ENCODE measurements at places on chromosomes 12 and 14.

GRCh38 chr12:67885375-67886169, 103.7 kb upstream of the IFNG-AS1 start:
- no peak for DNase-seq

GRCh38 chr12:107929436-107929835, 154.9 kb downstream of the ASCL4 start:
- DNase-seq = no peak

DNA sequence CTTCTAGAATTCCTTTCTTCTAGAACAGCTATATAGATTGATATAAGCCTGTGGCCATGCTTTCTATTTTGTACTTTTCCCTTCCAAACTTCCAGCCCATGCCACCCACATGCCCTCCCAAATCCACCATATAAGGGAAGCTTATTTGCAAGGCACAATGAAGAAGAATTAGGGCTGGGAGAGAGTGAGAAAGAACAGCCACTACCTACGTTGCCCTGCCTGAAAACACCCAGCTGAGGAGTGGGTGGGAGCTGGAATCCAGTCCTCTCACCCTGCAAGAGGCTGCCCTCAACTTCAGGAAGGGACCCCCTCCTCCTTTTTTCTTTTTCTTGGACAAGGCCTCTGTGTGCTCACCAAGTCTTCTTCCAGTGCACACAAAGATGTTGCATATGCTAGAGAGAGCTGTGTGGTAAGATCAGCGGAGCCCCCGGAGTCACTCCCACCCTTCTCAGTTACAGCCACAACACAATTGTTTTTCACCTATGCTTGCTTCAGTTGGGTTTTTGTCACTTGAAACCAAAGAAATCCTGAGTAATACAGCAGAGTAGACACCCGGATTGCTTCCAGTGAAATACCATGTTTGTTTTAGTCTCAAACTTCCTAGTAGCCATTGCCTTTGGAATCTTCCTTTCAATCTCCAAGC, 38.8 kb downstream of the CDKL1 start:
- no peak for DNase-seq

- DNase-seq = no peak
Observed at GRCh38 chr14:20732979-20733635, 12.6 kb upstream of the EDDM3A start.

GRCh38 chr12:62103748-62104147, 156.5 kb upstream of the USP15 start:
- no peak for DNase-seq

DNA sequence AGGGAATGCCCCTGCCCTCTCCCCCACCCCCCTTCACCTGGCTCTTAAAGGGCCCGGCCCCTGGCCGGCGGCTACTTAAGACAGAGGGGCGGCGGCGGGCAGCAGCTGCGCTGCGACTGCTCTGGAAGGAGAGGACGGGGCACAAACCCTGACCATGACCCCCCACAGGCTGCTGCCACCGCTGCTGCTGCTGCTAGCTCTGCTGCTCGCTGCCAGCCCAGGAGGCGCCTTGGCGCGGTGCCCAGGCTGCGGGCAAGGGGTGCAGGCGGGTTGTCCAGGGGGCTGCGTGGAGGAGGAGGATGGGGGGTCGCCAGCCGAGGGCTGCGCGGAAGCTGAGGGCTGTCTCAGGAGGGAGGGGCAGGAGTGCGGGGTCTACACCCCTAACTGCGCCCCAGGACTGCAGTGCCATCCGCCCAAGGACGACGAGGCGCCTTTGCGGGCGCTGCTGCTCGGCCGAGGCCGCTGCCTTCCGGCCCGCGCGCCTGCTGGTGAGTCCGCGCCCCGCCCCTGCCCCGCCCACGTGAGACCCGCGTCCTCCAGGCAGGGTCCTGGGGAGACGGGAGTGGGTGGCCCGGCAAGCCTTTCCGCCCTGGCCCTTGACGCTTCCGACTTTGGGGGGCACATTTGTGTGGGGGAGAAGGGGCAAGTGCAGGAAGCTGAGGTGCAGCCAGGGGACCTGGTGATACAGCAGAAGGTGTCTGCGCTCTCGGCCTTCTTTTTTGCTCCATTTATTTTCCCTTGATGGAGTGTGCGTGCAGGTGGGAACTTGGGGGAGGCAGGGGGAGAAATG, at the start of gene IGFBP6:
Gene IGFBP6, plus strand, starts transcription at position 104 of the 790 bp plus-strand sequence. Its CDS starts 51 bp downstream, at position 155.
- no peak for DNase-seq

DNA sequence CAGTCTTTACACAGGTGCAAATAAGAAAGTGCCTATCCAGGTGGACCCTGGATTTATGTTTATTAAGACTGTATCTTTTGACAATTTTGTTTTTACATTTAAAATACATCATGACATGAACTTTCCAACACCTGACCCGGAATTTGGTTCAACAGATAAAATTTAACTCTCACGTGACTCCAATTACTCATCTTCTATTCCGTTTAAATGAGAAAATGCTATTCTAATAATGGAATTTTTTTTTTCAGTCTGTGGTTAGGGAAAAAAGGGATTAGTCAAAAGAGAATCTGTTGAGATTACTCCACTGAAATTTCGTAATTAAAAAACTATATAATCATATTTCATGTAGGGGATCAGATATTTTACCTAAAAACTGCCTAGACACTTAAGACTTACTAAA, 11.1 kb downstream of the VPS37B start:
- no peak for DNase-seq

GRCh38 chr14:37924622-37925021, 283.1 kb upstream of the SSTR1 start:
- DNase-seq = no peak

GRCh38 chr12:20492251-20492760, 124.0 kb downstream of the PDE3A start:
- no peak for DNase-seq

GRCh38 chr14:69325086-69325485, 65.1 kb downstream of the GALNT16 start:
- no peak for DNase-seq

DNA sequence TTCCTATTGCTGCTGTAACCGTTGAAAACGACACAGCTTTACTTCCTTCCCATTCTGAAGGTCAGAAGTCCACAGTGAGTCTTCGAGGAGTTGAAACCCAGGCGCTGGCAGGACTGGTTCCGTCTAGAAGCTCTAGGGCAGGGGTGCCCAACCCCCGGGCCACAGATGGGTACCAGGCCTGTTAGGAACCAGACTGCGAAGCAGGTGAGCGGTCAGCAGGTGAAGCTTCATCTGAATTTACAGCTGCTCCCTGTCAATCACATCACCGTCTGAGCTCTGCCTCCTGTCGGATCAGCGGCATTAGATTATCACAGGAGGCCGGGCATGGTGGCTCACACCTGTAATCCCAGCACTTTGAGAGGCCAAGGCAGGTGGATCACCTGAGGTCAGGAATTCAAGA, 12.6 kb upstream of the SFSWAP start:
- no peak for DNase-seq

DNA sequence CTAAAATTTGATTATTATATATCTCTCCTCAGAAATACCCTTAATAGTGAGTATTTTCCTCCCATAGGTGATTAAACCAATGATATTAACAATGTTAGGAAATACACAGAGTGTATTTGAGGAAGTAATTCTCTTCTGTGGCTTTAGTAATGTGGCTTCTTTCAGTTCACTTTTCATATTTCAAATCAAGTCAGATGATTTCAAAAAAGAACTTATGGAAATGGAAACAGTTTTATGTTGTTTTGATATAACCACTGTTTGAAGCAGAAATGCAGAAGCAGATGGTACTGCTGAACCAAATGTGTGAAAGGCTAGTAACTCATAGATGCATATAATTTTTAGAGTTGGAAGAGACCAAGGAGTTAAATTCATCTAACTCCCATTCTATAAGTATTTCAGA, 1.9 kb upstream of the GPR33 start:
- DNase-seq = no peak

- no peak for DNase-seq
Observed at GRCh38 chr14:74897642-74898041, 15.9 kb downstream of the DLST start.

- DNase-seq = no peak
Observed at GRCh38 chr12:81081726-81082125, 3.8 kb downstream of the ACSS3 start.

- DNase-seq = no peak
Observed at GRCh38 chr12:113933201-113933786, 32.8 kb downstream of the RBM19 start.

- DNase-seq = no peak
Observed at GRCh38 chr14:50026396-50026795, 90.0 kb downstream of the VCPKMT start.

- no peak for DNase-seq
Observed at GRCh38 chr12:19312637-19313036, 126.7 kb upstream of the AEBP2 start.

DNA sequence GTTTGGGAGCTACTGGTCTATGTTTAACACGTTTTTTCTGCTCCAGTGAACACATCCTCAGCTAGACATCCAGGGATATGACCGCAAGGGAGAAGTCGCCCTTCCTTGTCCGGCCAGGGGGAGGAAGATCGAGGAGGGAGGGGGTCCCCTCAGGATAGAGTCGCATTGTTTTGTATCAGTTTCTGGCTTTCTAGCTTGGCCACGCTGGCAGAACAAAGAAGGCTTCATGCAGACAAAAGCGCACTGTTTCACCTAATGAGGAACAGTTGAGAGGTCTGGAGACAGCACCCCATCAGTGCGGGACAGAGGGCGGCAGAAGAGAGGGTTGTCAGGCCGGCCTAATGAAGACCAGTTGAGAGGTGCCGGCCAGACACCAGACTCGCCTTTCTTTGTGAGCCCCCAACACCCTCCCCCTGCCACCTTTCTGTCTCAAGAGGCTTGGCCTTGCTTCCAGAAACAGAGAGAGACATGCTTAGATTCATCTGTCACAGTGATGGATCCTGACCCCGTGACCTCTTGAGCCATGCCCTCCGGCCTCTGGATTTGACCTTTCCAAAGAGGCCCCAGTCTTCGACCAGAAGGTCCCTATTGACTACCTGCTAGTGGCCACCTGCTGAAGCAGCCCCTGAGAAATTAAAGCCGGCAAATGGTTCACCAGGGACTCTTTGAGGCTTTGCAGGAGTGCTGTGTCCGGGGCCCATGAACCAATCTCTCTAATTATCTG, 254.7 kb upstream of the TBX3 start:
- no peak for DNase-seq

DNA sequence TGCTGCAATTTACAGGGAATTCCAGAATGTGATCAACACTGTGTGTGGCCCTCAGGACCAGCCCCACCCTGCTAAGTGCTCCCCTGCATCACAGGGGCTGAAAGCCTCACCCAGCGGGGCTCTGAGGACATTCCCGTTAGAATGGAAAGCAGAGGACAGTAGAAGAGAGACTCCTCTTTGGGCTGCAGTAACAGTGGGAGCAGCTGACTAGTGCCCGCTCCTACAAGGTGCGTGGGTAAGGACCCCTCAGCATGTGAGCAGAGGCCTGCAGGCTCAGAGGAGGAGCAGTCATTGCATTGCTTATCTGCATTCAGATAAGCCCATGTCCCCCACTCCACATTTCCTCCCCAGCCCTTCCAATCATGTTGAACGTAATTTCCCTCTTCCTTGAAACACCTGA, 120.1 kb downstream of the ITPR2 start:
- DNase-seq = no peak

DNA sequence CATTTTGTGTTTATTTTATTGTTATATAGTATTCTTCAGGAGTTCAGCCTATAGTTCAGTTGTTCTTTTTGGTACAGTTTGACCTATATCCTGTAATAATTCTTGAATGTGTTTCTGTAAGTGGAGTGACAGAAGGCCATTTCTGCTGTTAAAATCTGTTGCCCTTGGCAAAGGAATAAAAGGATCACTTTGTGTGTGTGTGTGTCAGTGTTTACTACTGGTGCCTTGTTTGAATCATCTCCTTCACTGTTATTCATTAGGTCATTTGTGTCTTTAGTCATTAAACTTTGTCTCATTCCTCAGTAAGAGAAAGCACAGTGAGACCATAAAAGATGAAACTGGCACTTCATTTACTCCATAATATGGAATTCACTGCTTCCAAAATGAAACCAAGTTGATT, 130.7 kb downstream of the TMTC2 start:
- DNase-seq = peak; percentile 75

GRCh38 chr12:50786498-50787231, 22.8 kb downstream of the ATF1 start:
- no peak for DNase-seq

- DNase-seq = no peak
Observed at GRCh38 chr12:51512438-51512837, 78.6 kb upstream of the SCN8A start.

- no peak for DNase-seq
Observed at GRCh38 chr14:102516531-102517391, 7.2 kb upstream of the ANKRD9 start.

- no peak for DNase-seq
Observed at GRCh38 chr14:105629886-105630215, 103.5 kb downstream of the TMEM121 start.

GRCh38 chr12:108805136-108805535, 52.2 kb downstream of the SSH1 start:
- no peak for DNase-seq

DNA sequence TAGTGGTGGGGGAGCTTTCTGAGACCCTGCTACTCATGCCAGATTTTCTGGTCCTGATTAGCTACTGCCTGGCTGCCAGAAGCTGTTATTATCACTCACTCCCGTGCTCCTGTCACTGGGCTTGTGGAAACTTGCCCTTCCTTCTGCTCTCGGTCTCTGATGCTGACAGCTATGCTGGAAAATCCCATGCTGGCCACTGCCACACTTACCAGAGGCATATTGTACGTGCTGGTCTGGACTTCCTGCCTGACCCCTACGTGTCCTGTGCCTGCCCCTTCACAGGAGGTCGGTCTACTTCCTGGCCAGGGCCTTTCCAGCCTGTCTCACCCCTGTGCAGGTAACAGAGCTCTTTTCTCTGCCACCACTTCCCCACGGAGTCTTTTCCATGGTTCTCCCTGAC, 149.4 kb upstream of the PLEKHG7 start:
- DNase-seq = peak; percentile 47

DNA sequence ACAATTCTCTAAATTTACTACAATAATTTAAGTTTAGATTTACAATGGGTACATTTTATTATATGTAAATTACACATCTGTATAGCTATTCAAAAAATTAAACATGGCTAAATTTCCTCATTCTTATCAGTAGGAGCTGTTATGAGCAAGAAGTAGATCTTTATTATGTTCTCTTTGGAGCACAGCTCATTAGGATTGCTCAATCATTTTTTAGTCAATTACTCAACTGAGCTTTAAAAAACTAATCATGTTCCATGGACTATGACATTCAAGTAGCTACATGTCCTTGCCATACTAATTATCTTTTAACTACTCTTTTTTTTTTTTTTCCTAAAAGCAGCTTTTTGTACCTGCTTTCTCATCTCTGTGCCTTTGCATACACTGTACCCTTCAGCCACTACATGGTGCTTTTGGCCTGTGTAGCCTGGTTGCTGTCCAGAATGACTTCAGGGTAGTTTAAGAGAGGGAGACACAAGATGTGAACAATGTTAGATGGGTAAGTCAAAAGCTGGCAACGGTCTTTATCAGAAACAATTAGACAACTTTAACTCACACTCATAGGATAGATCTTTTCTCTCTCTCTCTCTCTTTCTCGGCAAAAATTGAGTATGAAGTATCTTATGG, 69.0 kb downstream of the SSPN start:
- no peak for DNase-seq

- no peak for DNase-seq
Observed at GRCh38 chr14:87131879-87132278, 861.1 kb downstream of the GALC start.

Data from cerebellar nuclear complex (tissue), 1 donor.